ENCODE measurements at places on chromosomes 1 and 21.

DNA sequence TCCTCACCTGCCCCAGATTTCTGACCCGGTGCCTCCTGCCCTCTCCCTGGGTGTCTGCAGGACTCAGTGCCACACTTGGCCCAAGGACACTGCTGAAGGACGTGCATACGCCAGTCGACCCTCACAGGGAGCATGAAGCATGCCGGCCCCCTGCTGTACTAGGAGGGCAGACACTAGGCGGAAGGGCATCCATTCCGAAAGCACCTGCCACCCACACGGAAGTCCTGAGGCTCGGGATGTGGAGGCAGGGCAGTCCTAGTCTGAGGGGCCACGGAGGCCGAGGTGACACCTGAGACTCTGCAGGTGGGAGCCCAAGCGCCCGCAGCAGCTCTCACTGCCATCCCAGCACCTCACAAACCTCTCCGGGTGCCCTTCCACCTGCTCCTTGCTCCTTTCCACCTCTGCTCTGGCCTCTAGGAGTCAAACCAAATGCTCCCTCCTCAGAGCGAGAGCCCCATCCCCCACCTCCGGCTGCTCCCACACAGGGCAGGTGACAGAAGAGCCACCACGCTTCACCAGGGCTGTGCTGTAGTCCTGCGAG lies 2.4 kb downstream of the NPHP4 start:
- DNase-seq, result no peak

DNA sequence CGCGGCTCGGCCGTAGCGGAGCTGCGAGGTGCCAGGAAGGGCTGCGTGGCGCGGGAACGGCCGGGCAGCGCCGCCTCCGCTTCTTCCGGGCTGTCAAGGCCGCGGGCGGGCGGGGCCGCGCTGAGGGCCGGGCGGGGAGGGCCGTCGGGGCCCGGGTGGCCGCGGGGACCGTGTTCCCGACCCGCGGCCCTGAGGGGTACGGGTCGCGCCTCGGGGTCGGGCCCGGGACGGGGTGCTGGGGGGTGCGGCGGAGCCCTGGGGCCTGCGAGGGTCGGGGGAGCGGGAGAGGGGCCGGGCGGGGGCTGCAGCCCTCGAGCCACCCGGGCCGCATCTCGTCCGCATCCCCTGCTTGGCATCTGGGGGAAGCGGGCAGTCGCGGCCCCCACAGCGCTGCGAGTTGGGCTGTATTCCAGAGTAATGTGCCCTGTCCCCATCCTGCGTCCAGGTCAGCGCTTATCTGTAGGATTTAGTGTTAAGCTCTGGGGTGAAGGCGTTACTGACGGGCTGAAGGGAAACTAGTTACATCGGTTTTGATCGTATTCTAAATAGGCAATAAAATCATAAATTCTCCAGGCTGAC lies 379 bp downstream of the RER1 start:
- no peak for DNase-seq

DNA sequence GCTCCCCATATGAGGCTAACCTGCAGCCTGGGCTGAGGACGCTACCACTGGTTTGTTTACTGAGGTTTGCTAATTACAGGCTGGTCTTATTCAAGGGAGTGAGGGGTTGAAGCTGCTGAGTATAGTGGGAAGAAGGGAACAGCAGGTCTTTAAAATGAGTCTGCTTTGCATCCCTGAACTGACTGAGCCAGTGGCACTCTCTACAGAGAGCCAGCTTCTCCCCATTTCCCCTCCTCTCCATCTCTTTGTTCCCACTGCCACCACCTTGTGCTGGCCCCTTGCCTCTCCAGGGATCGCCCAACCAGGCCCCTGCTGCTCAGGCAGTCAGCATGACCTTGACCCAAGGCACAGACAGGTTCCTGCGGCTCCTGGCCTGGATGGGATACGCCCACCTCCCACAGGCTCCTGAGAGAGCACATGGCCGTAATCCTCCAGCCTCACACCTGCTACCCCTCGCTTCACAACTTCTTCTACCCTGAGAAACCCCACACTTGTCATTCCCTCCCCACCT lies 45.0 kb downstream of the IER5 start:
- no peak for DNase-seq

DNA sequence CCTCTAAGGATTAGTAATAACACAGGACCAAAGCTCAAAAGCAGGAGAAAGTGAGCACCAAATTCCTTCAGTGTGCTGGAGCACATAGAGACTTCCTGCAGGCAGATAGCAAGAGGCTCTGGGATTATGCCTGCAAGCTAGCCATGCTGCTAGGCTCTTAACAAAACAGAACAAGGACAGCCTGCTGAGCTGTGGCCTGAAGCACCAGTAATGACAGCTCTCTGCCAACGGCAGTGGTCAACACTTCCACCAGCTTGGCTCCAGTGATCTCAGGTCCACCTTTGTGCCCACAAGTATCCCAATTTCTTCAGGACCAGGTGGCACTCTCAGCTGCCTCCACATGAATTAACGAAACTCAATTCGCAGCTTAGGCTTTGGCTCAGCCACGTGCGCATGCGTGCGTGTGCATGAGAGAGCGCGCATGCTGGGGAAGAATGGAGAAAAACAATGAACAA lies 64.2 kb downstream of the SLC45A1 start:
- DNase-seq, result no peak

DNA sequence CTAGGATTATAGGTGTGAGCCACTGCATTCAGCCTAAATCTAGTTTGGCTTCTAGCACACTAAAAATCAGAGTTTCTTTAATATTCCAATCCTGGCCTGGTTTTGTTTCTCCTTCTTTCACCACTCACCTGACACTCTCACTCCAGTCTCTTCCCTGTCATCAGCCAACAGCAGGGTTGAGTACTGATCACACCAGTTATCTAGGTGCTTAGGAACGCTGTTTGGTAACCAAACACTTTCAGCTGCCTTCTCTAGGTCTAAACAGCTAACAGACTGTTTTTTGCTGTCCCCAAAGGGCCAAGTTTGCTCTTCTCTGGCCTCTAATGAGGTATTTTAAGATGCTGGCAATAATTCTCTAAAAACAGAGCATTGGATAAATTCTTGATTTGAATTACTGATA lies 17.7 kb upstream of the FRRS1 start:
- no peak for DNase-seq

DNA sequence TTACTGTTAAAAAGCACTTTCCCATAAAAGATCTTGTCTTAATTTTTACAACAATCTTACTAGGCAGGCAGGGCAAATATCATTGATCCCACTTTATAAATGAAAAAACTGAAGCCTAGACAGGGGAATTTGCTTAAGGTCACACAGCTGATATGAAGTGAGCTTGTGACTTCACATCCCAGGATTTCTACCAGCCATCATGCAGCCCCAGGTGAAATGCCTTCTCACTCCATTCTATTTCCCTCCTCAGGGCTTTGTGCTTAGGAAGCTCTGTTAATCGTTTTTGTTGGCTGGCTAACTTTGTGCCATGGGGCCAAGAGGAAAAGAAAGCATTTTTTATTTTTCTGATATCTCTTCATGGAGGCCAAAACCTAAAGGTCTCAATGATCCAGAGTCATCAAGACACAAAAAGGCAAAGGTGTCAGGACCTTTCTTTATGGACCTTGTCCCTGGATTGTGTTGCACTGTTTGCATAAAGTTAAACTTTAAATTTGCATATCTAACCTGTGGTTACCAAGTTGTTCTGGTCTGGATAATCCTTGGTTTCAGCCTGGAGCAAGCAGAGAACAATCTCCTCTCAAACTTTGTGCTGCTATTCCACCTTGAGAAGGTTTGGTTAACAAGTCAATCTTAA lies 44.8 kb upstream of the ZNF326 start:
- DNase-seq, result no peak

DNA sequence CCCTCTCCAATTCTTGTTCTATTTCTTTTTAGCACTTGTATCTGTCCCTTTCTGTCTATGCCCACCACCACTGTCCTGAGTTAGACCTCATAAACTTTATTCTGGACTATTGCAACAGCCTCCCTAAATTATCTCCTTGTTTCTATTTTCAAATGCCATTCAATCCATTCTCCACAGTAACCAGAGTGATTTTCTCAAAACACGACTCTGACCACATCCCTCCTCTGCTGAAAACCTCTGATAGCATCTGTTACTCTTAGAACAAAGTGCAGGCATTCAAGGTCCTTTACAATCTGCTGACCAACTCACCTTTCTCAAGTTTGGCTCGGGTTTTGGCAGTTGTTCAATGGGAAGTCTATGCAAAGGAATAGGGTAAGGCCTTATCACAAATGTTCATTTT lies 22.8 kb upstream of the GPX7 start:
- DNase-seq, result no peak

GRCh38 chr1:36847761-36848160 lies 186.6 kb downstream of the GRIK3 start:
- DNase-seq, result no peak

DNA sequence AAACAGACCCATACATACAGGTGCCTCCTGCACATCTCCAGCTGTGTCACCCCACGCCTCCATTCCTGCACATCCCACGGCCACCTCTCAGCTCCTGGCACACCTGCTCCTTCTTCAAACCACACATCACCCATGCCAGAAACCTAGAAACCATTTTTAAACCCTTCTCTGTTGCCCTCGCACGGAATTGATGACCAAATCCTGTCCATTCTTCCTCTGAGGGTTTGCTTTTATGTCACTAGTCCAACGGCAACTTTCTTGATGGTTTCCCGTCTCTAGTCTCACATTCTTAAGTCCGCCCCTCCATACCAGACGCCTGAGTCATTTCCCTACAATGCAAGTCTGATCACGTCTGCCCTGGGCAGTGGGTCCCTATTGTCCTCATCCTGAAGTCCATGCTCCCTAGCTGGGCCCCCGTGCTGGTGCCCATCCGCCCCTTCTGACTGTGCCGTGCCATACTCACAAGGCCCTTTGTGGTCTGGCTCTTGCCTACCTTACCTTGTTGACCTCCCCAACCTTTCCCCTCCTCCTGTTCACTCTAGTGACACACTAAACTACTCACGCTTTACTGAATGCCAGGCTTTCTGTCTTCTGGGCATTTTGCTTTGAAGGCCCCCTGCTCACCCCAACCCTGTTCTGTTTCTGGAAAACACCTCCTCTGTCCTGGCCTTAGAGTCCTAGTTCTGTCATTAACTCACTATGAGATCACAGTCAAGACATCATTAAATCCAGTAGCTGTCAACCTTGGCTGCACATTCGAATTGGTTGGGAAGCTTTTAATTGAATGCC lies 17.6 kb downstream of the SLC2A1 start:
- no peak for DNase-seq

GRCh38 chr1:25698252-25698651 lies 81.7 kb downstream of the MAN1C1 start:
- DNase-seq, result no peak

DNA sequence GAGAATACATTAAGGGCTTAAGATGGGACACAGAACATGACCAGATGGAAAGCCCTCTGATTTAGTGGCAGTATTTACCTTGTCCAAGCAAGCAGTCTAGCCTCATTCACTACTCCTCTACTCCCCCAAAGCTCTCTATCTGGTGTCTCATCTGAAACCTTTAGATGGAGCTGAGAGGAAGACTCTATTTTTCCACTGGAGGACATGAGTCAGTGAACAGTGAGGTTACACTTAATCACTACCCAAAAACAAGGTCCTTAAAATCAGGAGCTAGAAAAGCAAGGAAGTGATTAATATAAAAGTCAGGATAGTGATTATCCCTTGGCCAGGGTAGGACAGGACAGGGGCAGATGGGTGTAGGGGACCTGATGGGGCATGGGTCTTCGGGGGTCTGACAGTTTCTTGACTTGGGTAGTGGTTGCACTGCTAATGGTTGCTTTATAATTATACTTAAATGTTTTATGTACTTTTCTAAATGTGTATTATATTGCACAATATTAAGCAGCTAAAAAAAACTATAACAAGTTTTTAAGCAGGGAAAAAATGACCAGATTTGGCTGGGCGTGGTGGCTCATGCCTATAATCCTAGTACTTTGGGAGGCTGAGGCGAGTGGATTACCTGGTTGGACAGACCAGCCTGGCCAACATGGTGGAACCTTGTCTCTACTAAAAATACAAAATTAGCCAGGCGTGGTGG lies 3.0 kb downstream of the PTPN22 start:
- DNase-seq, result no peak

DNA sequence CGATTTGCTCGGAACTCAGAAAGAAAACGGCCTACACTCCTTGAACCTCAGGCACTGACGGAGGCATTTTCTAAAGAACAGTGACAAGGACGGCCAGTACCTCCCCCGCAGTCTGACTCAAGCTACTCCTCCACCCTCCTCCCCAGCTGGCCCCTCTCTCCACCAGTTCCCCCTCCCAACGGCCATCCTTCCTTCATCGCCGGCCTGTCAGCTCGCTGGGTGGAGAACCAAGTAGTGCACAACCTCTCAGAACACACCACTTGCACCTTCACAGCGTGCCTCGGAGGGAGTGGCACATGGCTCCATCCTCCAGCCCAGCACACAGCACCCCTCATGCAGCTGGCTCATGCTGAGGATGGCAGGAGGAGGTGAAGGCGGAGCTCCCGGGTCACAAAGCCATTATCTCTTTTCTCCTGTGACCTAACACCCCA lies 58.8 kb downstream of the TOR1AIP2 start:
- no peak for DNase-seq

DNA sequence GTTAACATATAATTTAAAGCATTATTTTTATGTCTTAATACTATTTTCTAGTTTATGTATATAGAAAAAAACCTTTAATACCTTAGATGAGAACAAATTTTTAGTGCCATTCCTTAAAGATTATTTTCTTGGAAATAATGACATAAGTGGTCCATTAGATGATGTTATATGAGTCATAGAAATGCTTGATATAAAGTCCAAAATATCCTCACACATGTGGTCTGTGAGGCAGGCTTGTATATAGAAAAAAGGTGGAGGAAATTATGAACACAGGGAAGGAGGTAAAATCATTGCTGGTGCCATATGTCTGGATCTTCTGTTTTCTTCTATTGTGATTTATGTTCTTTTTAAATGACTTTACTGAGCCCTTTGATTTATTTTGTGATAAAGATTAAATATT lies 79.3 kb downstream of the MAP3K7CL start:
- no peak for DNase-seq

DNA sequence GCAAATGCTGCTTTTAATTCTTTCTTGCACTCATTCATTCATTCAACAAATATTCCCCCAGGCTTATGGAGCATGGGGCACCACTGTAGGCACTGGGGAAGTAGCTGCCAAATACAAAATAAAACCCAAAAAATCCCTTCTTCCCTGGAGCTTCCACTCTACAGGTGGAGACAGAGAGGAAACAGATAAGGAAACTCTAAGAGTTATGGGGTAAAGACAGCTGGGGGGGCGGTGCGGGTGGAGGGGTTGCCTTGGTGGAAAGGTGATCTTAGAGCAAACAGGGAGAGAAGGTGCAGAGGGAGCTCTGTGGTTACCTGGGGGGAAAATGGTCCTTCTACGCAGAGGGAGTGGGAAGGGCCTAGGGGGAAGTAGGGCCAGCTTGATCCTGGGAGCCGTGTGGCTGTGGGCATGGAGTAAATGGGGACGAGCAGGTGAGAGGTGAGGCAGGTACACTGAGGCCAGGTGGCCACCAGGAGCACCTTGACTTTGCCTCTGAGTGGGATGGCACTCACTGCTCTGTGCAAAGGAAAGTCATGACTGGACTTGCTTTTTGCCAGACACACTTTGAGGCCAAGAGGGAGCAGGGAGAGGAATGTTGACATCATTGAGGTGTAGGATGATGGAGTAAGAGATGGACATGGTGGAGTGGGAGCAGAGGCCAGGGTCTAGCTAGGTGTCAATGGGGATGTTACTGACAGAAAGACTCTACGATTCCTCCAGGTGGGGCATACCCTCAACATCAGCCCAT lies 152.0 kb downstream of the ETS2 start:
- no peak for DNase-seq

GRCh38 chr1:96361961-96362360 lies 359.6 kb upstream of the PTBP2 start:
- DNase-seq, result no peak
